ENCODE measurements at places on chromosomes 2 and 18.

DNA sequence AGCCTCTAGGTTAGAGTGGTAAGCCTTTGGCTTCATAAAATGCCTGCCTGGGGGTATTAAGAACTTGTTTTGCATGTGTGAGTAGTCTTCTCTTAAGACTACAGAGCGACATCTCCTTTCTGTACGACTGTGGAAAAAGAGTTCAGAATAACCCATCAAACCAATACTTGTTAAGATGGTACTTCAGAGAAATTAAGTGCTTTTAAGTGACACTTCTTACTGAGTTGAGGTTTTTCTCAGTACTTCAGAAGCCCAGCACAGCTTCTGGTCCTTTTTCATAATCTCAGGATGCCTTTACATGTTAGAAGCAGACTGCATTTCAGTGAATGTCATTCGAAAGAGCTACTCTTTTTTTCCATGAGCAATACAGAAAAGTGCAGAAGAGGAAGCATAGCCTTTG is 10.8 kb downstream of the XRCC5 start:
- no peak for DNase-seq

DNA sequence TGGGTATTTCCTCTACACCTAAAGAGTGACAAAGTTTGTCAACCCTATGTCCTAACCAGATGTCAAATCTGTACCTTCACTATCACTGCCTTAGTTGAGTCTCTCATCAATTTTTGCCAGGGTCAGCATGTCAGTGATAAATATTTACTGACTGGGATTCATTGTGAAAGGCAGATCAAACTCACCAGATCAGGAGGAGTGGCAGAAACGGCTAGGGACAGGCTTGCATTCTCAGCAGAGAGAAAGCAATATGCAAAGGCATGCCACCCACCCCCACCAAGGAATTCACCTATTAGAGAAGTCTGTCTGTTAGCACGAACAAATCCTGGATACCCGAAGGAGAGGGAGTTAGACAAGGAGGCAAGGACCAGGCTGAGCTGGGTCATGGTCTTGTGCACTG is 62.6 kb downstream of the PTPN2 start:
- no peak for DNase-seq

DNA sequence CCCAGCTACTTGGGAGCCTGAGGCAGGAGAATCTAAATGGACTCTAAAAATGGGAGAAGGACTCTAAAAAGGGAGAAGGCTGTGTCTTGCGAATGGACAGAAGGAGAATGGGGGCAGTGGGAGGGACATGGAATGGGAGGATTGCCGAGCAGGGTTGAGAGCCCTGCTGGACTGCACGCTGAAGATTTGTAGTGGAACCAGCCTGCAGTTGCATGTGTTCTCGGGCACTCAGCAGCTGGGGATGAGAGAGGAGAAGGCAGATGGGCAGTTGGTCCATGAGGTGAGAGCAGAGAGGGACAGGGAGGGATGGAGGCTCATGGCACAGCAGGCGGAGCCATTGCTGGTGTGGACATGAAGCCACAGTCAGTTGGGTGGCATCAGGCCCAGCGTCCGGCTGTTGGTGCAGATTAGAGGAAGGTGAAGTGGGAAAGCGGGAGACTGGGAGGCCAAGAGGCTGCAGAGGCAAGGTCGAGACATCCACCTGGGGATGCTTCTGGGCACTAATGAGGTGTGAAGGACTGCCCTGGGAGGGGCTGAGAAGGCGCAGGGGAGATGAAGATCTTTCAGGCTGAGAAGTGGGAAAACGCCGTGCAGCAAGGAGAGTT is 40.7 kb downstream of the DCDC2C start:
- DNase-seq: no peak

GRCh38 chr2:147648471-147648870 is 196.4 kb upstream of the ACVR2A start:
- DNase-seq: no peak

DNA sequence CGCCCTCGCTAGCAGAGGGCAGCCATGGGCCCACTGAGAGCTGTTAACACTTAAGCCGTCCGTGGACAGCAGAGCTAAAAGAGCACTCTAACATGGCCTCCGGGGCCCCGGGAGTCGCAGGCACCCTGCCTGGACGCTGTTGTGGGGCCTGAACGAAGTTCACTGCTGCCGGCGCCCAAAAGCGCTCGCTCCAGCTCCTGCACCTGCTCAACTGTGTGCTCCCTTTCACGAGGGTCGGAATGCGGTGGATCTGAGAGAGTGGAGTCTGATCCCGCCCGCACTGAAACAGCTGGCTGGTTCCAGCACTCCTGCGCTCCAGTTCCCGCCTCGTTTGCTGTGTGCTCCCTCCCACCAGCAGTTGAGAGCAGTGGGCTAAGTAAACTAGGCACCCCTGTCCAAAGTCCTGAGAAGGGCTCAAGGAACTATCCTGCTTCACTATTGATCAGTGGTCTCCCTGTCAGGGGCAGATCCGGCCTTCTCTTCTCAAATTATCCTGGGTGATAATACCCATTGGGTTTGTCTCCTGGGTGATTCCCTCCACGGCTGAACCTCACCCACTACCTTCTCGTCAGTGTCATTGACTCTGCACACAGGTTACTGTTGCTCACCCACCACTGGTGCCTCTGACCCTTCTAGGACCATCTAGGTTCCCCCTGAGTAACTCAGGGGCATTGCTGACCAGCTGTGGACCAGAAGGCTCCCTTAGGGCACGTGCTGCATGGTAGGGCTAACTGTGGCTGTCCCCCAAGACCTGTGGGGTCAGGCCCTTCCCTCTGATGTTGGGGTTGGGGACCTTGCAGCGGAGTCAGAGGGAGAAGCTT is 23.5 kb downstream of the B3GNT7 start:
- DNase-seq: no peak

DNA sequence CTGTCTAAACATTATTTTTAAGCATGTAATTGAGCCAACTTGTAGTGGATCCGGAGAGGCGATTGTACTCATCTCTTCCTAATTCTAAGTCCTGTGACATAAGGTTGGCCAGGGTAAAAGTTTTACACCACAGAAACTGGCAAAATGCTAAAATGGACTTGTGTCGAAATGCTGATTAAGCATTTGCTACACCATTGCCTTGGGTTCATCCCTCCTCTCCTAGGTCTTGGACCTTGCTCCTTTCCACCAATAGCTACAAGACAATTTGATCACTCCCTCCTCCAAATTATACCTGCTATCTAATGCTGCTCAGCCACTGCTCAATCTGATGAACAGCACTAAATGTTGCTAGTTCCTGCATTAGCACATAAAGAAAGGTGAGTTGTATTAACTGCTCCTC is 132.7 kb upstream of the EPC2 start:
- DNase-seq: no peak

DNA sequence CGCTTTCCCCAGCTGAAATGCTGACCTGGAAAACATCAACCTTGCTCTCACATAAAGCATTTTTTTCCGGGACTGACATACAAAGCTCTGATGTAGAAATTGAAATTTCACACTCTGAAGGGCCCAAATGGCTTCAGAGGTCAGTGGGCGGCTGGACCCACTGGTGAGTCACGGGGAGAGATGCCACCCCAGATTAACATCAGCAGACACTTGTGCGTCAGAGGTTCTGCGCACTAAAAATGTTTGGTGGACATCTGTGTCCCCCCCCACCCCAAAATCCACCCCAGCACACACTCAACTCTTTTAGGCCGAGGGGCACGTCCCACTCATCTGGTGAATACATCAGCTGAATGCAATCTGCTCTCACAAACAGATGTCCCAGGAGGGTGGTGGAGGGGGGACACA is 208.9 kb downstream of the ASB1 start:
- DNase-seq: no peak

- DNase-seq: peak; percentile 87
Measured at GRCh38 chr2:36800381-36800780, 103.9 kb downstream of the VIT start.

GRCh38 chr18:49788327-49788898 is 24.9 kb downstream of the ACAA2 start:
- DNase-seq: no peak

GRCh38 chr2:224982226-224982625 is 60.0 kb downstream of the DOCK10 start:
- no peak for DNase-seq

GRCh38 chr2:105296017-105296611 is 33.4 kb downstream of the TGFBRAP1 start:
- no peak for DNase-seq
